ENCODE measurements at places on chromosomes 1 and 21. TPM values are rescaled to one million over a fixed set of nuclear protein-coding genes. Genes with fewer than 3 reads are reported as not detected.

GRCh38 chr1:182984621-182985020 is 31.7 kb upstream of the SHCBP1L start:
- H3K4me1 ChIP-seq = peaks cover 3% of the 10 kb centered on the region
- no peaks in the 10 kb centered on the region for H3K27me3 ChIP-seq
- H3K36me3 ChIP-seq = no peaks in the 10 kb centered on the region

DNA sequence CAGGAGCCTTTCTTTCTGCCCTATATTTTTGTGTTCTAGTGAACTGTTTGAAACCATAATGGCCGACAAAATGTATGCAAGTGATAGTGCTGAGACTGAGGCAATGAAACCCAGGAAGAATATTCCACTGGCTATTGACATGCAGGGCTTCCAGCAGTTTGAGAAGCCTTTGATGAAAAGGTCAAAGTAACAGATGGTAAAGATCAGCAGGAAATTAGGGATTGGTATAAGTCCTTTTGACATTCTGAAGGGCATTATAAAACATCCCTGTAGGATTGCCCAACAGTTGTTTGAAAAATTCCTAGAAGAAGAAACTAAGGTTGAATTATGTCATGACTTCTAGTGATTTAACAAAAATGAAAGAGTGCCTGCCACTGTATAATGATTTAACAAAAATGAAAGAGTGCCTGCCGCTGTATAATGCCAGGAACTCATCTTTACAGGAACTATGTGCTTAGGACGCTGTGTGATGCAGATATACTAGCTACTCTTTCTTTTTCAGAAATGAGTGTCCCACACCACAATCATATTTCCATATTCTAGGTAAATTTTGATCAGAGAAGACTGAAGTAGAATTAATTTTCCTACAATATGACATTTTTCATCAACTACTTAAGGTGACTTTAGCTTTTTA is 283.9 kb upstream of the ST6GALNAC5 start:
- no peak overlapping the region for H3K27ac ChIP-seq
- H3K4me3 ChIP-seq = no peak overlapping the region
- DNase-seq = no peak
- H3K27me3 ChIP-seq = no peaks in the 10 kb centered on the region

Gene SSU72
- total RNA-seq = 118 TPM

DNA sequence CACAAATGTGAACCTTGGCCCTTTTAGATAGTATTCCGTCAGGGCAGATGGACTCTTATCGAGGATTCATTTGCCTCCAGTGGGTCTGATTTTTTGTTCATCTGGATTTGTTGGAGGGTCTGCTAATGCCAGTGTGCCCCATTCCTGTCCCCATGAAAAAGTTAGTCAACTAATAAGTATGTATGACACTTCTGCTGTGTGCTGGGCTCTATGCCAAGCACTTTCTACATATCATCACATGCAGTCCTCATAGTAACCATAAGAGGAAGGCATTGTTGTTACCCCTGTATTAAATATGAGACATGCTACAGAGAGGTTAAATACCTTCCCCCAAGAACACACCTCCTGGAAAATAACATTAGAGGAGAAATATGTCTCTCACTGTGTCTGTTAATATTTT is 46.6 kb upstream of the MAB21L3 start:
- H3K27me3 ChIP-seq = no peaks in the 10 kb centered on the region
- H3K4me1 ChIP-seq = no peaks in the 10 kb centered on the region
- no peak for DNase-seq
- no peak overlapping the region for H3K27ac ChIP-seq
- no peak overlapping the region for H3K4me3 ChIP-seq

GRCh38 chr21:15653710-15654109 is 76.1 kb upstream of the USP25 start:
- no peak overlapping the region for H3K4me3 ChIP-seq
- H3K27ac ChIP-seq = no peak overlapping the region
- no peak for DNase-seq
- no peaks in the 10 kb centered on the region for H3K27me3 ChIP-seq
- peaks cover 3% of the 10 kb centered on the region for H3K4me1 ChIP-seq

- no peaks in the 10 kb centered on the region for H3K4me1 ChIP-seq
- no peaks in the 10 kb centered on the region for H3K36me3 ChIP-seq
Measured at GRCh38 chr1:178599745-178600144, 86.8 kb downstream of the TEX35 start.

DNA sequence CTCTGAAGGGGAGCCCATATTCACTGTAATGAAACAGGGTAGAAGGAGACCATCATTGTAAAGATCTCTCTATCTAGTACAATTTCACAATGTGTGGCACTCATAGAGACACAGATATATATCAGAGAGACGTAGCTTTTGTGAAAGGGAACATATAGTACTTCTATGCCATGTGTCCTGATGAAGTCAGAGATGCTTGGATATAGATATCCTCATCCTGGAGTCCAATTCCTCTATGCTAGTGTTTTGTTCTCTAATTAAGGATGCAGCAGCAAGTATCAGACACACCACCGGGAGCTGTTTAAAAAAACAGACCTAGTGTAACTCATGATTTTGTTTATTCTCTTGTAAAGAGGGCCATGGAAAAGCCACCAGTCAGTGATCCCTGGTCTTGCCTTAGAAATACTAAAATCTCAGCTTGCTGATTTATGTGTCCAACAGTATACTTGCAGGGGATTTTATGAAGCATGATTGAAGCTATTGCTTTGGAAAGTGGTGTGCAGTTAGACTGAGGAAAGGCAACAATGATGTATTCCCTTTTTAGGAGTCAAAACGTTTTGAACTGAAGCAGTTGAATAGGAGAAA is 2.5 kb downstream of the NCAM2 start:
- no peak overlapping the region for H3K4me3 ChIP-seq
- DNase-seq = no peak
- H3K27ac ChIP-seq = no peak overlapping the region
- H3K4me1 ChIP-seq = peaks cover 1% of the 10 kb centered on the region

Gene WNT9A
- 1.2 TPM for total RNA-seq

GRCh38 chr21:38308532-38309119 is 51.8 kb downstream of the KCNJ15 start:
- no peak overlapping the region for H3K27ac ChIP-seq
- no peak for DNase-seq
- peaks cover 5% of the 10 kb centered on the region for H3K4me1 ChIP-seq
- no peak overlapping the region for H3K4me3 ChIP-seq
- H3K36me3 ChIP-seq = no peaks in the 10 kb centered on the region
- H3K27me3 ChIP-seq = no peaks in the 10 kb centered on the region

DNA sequence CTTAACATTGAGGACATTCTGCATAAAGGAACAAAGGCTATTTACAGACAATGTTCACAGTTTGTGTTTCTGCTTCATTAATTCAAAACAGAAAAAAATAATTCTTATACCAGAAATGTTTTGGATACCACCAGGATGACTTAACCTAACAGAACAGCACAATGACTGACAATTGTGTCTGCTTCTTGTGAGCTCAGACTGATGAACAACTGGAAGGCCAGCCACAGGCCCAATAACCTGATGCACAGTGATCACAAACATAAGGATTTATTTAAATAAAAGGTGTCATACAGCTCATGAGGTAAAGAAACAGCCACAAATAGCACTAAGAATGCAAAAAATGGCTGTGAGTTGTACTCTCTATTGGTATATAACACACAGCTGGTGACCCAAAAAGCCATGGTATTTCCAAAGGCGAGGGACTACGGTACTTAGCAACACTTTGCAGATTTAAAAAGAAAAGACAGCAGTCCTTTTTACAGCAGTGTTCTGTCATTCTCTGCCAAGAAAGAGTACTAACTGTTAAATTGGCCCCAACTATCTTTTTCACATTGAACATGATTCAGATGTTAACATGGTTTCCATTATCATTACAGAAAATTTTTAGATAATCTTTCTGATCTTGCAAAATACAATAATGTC is 32.1 kb upstream of the DDAH1 start:
- no peak for DNase-seq
- no peaks in the 10 kb centered on the region for H3K36me3 ChIP-seq
- peaks cover 3% of the 10 kb centered on the region for H3K4me1 ChIP-seq
- H3K27ac ChIP-seq = no peak overlapping the region
- peaks cover 3% of the 10 kb centered on the region for H3K27me3 ChIP-seq
- no peak overlapping the region for H3K4me3 ChIP-seq

GRCh38 chr1:180927841-180928240 is 15.1 kb downstream of the KIAA1614 start:
- no peak for DNase-seq
- H3K36me3 ChIP-seq = no peaks in the 10 kb centered on the region
- H3K4me3 ChIP-seq = no peak overlapping the region
- peaks cover 3% of the 10 kb centered on the region for H3K27me3 ChIP-seq
- H3K27ac ChIP-seq = no peak overlapping the region

Gene RIMS3
- total RNA-seq = 7.2 TPM

DNA sequence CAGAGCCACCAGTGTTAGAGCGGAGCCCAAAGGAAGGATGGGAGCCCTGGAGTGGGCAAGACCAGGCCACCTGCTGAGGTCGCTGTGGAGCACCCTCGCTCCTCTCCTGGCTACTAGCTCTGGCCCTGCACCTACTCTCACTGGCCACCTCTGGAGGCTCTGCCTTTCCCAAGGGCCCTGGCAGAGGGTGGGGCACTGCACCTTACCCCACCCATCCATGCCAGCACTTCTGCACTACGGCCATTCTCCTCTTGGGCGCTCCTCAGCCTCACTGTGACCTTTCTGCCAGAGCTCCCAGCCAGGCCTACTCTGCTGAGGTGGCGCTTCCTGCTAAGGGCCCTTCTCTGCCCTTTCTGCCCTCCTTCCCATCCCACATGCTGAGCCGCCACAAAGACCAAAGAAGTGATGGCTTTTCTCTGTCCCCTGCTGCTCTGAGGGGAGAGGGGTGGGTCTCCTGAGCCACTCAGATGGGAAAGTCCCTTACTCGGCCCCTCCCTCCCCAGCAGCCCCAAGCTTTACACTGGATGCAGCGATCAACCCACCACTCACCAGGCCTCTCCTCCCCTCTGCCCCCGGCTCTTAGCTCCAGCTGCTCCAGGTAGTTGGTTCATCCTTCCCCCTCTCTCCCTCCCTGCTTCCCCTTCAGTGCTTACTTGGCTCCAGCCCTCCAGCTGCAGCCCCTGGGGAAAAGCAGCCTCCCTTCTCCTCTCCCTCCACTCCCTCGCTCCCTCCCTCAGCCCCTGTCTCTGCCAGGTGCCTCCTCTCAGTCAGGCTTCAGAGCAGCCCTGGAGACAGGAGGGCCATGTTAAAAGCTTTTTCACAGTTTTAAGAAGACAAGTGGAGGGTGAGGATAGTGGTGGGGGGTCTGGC is 14.8 kb upstream of the TMEM222 start:
- H3K4me1 ChIP-seq = no peaks in the 10 kb centered on the region
- H3K4me3 ChIP-seq = no peak overlapping the region
- H3K36me3 ChIP-seq = peaks cover 3% of the 10 kb centered on the region
- no peaks in the 10 kb centered on the region for H3K27me3 ChIP-seq

Gene KIF17
- 1.1 TPM for total RNA-seq

Gene KHDRBS1
- total RNA-seq = 232 TPM

Gene NTMT2
- total RNA-seq = not detected

DNA sequence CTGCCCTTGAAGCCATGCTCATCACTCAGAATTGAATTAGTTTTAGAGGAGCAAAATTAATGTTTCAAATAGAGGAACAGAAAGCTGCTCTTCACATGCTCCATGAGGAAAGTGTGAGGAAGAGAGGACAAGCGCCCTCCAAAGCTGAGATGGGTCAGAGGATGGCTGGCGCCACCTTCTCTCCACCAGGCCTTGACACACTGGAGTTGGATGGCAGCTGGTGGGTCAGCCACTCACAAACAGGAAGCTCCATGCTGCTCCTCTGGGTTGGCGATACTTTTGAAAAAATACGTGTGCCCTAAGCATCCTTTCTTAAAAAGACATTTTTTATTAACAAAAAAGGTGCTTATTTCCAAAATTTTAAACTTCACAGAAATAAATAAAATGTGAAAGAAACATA is 3.1 kb upstream of the CD2 start:
- no peak overlapping the region for H3K4me3 ChIP-seq
- no peaks in the 10 kb centered on the region for H3K27me3 ChIP-seq
- H3K36me3 ChIP-seq = no peaks in the 10 kb centered on the region
- H3K27ac ChIP-seq = no peak overlapping the region

GRCh38 chr1:116824631-116825206 is 70.5 kb downstream of the CD2 start:
- no peak for DNase-seq
- peak overlapping the region; percentile 22 for H3K27ac ChIP-seq
- H3K4me1 ChIP-seq = peaks cover 15% of the 10 kb centered on the region
- no peaks in the 10 kb centered on the region for H3K36me3 ChIP-seq

Gene MAD2L2
- total RNA-seq = 105 TPM

GRCh38 chr1:72000809-72001208 is 281.5 kb downstream of the NEGR1 start:
- H3K4me1 ChIP-seq = peaks cover 12% of the 10 kb centered on the region
- H3K27ac ChIP-seq = no peak overlapping the region
- no peaks in the 10 kb centered on the region for H3K27me3 ChIP-seq
- H3K36me3 ChIP-seq = no peaks in the 10 kb centered on the region

DNA sequence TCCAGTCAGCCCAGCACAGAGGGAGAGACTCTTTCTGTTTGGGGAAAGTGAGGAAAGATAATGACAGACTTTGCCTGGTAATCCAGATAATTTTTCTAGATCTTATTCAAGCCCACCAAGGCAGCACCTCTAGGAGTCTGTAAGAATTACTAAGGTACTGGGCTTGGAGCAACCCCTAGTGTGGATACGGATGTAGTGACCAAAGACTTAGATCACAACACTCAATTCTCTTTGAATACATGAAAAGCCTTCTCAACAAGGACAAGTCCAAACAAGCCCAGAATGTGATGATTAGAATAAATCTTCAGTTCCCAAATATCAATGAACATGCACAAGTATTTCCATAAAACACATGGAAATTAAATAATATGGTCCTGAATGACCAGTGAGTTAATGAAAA is 206.9 kb downstream of the MRPL39 start:
- no peak overlapping the region for H3K27ac ChIP-seq
- no peak overlapping the region for H3K4me3 ChIP-seq
- DNase-seq = no peak
- H3K27me3 ChIP-seq = no peaks in the 10 kb centered on the region

- H3K4me1 ChIP-seq = no peaks in the 10 kb centered on the region
- no peak overlapping the region for H3K27ac ChIP-seq
- no peaks in the 10 kb centered on the region for H3K36me3 ChIP-seq
- no peak for DNase-seq
- H3K27me3 ChIP-seq = peaks cover 13% of the 10 kb centered on the region
Measured at GRCh38 chr1:29939079-29939478, 702.8 kb downstream of the PTPRU start.

GRCh38 chr1:55275151-55275748 is 60.1 kb upstream of the USP24 start:
- peak overlapping the region; percentile 49 for H3K27ac ChIP-seq
- H3K4me3 ChIP-seq = no peak overlapping the region
- H3K27me3 ChIP-seq = peaks cover 16% of the 10 kb centered on the region

GRCh38 chr1:95223110-95223509 is 10.9 kb upstream of the RWDD3 start:
- DNase-seq = no peak
- no peak overlapping the region for H3K4me3 ChIP-seq
- peaks cover 6% of the 10 kb centered on the region for H3K36me3 ChIP-seq
- H3K27ac ChIP-seq = no peak overlapping the region
- H3K4me1 ChIP-seq = peaks cover 5% of the 10 kb centered on the region

DNA sequence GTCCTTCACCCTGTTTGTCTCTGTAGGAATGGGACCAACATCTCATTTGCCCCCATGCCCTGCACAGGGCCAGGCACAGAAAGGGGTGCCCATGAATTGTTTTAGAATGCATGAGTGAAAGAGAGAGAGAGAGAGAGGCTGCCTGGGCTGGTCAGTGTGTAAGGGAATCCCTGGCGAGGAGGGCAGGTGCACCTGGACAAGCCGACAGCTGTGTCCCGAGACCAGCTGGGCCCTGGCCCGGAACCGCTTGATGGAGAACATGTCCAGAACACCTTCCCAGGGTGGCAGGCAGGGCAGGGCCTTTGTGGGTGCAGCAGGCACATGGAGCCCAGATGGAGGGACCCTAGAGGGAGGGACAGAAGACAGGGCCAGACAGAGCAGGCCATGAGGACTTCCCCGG is 22.7 kb downstream of the SPOCD1 start:
- H3K27ac ChIP-seq = no peak overlapping the region
- H3K4me3 ChIP-seq = no peak overlapping the region
- H3K36me3 ChIP-seq = no peaks in the 10 kb centered on the region

Data from progenitor cell of endocrine pancreas (in vitro differentiated cells).